ENCODE measurements at places on chromosomes 6 and 20.

- no peak for DNase-seq
Measured at GRCh38 chr6:158680481-158680880, 30.6 kb downstream of the SYTL3 start.

DNA sequence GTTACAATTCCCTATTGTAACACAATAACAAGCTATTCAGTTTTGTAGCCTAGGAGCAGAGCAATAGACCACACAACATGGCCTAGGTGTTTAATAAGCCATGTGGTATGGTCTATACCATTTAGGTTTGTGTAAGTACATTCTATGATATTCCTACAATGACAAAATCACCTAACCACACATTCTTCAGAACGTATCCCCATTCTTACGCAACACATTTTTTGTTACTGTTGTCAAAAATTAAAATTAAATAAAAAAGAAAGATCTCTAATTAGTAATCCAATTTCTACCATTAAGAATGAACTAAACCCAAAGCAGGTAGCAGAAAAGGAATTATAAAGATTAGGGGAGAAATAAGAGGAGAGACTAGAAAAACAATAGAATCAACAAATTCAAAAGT, 44.0 kb downstream of the RANBP9 start:
- DNase-seq, result no peak

DNA sequence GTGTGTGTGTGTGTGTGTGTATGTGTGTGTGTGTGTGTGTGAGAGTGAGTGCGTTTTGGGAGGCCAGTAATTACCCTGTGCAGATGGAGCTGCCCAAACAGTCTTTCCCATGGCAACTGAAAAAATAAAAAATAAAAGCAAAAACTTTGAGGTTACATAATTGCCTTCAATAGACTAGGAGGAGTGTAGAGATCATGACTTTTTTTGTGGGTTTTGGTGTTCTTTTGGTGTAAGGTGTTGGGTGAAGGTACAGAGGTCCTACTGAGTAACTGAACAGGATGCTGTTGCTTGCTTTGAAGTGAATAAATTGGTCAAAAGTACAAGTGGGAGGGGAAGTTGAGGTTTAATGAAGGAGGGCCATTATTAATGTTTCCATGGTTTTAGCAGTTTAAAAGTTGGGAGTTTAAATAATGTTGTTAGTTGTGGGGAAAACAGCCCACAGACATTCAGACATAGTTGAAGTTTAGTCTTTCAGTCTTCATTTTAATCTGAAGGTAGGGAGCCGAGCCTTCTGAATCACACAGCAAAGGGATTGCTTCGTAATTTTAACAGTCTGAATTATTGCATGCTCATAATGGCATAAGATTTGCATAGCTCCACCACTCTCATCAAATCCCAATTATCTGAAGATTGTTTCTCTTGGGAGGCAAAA, 251.4 kb downstream of the PRL start:
- DNase-seq, result no peak

DNA sequence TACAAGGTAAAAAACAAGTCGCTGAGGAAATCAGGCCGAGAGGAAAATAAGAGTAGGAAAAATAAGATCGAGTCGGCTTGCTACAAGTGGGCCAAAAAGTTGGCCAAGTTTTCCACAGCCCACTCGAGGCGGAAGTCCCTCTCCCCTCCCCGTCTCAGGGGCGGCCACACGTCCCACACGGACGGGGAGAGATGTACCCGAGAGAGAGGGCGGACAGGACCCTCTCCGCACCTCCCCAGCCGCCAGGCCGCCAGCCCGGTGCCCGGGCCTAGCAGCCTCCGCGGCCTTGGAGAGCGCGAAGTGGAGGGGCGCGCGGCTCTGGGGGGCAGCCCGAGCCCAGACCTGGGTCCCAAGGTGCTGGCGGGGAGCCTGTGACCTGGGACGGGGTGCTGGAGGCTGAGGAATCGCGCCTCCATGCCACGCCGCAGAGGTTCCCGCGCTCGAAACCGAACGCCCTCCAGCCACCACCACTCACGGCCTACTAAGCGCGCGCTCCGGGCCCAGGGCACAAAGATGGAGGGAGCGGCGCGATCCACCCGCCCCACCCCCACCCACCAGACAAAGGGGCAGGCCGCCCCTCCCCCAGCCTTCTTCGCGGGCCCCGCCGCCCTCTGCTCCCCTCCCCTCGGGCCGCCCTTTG, 1.9 kb upstream of the HMGA1 start:
- DNase-seq, result no peak

GRCh38 chr6:31489086-31489485, 8.9 kb upstream of the MICB start:
- no peak for DNase-seq

DNA sequence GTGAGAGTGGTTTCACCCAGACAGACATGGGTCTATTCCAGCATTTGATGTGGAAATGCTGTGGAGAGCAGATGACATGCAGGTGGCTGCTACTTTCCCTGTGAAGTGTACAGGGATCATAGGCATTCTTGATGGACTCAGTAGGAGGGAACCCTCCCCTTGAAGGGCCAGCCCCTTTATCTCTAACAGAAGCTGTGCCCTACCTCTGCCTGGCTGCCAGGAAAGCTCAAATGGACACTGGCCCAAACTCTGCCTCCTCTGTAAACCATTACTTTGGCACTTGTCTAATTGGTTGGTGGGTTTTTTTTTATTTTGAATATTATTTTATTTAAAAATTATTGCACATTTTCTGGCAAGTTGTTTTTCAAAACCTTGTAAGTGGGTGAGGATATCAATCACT, 106.7 kb upstream of the GGTLC1 start:
- DNase-seq, result no peak

GRCh38 chr6:131255434-131255833, 120.2 kb downstream of the AKAP7 start:
- DNase-seq, result no peak

GRCh38 chr20:59299945-59300332, 472 bp upstream of the EDN3 start:
- no peak for DNase-seq

DNA sequence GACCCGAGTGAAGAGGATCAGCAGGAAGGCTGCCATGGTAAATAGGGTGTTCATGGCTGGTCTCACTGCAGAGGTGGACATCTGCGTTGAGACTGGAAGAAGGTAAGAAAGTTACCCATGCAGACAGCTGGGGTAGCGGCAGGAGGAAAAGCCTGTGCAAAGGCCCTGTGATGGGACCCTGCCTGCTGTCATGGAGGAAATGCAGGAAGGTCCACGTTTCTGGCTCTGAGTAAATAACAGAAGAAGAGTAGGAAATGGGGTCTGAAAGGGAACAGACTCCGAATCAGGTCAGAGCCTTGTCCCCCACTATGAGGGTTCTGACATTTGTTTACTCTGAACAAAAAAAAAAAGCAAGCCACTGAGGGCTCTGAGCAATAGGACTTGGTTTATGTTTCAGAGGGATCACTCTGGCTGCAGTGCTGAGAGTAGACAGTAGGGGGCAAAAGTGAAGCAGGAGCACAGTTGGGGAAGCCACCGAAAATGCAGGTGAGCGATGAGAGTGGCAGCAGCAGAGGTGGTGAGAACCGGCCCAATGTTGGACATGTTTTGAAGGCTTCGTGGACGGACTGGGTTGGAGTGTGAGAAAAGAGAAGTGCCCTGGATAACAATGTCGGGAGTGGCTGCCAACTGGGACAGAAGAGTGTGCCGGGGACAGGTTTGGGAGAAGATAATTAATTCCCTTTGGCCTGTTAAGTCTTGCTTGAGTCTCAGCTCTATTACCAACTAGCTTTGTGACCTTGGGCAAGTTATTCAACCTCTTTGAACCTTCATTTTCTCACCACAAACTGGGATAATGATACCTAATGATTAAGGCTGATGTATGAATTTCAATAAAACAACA, 57.9 kb upstream of the MAP7 start:
- DNase-seq, result peak; percentile 57

DNA sequence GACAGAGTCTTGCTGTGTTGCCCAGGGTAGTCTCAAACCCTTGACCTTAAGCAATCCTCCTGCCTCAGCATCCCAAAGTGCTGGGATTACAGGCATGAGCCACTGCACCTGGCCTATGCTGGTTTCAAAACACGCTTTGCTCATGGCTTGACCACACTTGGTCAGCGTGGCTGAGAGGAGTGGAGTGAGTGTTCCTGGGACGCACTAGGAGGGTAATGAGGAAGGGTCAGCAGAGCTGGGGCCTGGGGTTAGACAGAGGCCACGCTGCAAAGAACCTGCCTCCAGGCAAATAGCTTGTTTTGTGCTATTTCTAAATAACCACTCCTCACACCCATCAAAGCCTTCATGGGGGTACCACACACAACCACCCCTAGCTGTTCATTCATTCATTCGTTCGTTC, 77.9 kb upstream of the TOX2 start:
- no peak for DNase-seq

GRCh38 chr6:137119196-137120104, 54.0 kb downstream of the IL22RA2 start:
- DNase-seq, result no peak

- peak; percentile 25 for DNase-seq
Measured at GRCh38 chr6:44829836-44830235, 442.3 kb downstream of the CDC5L start.

DNA sequence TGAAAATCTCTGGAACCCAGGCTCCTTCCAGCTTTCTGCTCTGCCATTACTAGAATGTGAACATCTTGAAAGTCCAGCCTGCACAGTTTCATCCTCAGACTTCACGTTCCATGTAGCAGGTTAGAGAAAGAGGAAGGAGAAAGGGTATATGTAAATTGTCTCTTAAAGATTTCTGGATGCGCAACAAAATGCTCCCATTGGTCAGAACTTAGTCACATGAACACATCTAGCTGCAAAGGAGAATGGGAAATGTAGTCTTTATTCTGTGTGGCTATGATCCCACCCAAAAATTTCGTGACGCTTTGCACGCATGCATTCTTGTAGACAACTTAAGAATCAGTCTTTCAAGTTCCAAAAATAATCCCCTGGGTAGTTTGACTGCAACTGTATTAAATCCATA, 46.4 kb upstream of the CHD6 start:
- DNase-seq, result peak; percentile 22

DNA sequence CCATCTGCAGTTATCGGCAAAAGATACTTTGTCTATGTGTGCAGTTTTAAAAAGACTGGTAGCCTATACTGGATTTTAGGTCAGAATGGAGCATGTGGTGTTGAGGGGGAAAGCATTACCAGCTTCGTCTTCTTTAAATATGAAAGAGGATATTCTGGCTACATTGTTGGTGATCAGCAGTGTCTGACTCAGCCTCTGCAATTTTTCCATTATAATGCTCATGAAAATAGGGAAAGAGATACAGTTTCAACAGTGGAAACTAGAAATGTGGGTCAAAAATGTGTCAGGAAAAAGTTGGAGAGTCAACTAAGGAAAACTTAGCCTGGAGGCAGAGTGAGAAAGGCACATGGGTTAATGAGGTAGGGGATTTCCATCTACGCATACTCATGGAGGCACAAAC, 45.2 kb downstream of the HDGFL1 start:
- peak; percentile 48 for DNase-seq

- DNase-seq, result peak; percentile 46
Measured at GRCh38 chr6:144581812-144582537, 296.8 kb downstream of the UTRN start.

GRCh38 chr20:41413169-41413568, 46.6 kb upstream of the EMILIN3 start:
- DNase-seq, result peak; percentile 31

- no peak for DNase-seq
Measured at GRCh38 chr6:125814481-125814880, 23.7 kb downstream of the NCOA7 start.

DNA sequence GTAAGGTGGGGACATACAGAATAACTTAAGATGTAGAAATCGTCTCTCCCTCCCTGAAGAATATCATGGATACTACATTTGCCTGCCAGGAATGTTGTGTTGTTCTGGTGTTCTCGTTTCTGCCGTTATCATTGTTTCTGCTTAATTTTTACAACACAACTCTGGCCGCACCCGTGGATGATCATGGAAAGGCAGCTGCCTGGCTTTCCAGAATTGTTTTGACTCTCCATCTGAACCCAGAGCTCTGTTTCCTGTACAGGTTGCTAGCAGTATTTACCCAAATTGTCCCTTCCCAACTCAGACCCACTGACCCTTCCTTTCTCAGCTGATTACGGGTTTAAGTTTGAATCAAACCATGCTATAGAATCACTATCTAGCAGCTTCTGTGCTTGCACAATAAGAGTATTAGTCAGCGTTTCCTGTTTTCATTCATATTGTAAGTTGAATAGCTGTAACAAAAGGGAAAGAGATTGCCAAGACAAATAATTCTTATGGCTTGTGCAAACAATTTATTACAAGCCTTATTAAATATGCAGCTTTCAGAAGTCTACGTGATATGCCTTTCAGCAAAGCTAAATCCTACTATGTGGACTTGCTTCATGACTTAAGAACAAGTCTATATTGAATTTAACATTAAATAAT, 139.0 kb downstream of the MTHFD1L start:
- DNase-seq, result peak; percentile 92

DNA sequence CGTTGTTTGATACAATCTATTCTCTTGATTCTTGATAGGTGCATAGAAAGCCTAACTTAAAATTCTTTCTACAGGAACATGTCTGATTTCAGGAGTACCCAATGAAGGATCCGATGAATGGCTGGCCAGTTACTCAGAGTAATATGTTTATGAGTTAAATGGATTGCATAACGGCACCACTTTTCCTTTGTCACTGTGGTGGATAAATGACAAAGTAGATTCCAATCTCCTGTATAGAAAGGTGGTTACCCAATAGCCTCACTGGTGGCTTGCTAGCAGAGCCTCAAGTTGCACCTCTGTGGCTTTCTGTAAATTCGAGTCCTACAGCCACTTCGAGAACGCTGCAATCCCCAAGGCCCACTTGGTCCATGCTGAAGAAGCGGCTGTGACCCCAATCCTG, 28.4 kb downstream of the LHFPL5 start:
- peak; percentile 23 for DNase-seq

GRCh38 chr6:5531853-5532375, 270.6 kb downstream of the FARS2 start:
- DNase-seq, result no peak

All from EH (cell line).